ENCODE measurements at places on chromosomes 6 and 20. TPM values are rescaled to one million over a fixed set of nuclear protein-coding genes. Genes with fewer than 3 reads are reported as not detected.

GRCh38 chr6:148213366-148213765, 129.3 kb upstream of the SASH1 start:
- DNase-seq, result no peak

- no peak for DNase-seq
Measured at GRCh38 chr20:40604416-40604815, 84.6 kb downstream of the MAFB start.

DNA sequence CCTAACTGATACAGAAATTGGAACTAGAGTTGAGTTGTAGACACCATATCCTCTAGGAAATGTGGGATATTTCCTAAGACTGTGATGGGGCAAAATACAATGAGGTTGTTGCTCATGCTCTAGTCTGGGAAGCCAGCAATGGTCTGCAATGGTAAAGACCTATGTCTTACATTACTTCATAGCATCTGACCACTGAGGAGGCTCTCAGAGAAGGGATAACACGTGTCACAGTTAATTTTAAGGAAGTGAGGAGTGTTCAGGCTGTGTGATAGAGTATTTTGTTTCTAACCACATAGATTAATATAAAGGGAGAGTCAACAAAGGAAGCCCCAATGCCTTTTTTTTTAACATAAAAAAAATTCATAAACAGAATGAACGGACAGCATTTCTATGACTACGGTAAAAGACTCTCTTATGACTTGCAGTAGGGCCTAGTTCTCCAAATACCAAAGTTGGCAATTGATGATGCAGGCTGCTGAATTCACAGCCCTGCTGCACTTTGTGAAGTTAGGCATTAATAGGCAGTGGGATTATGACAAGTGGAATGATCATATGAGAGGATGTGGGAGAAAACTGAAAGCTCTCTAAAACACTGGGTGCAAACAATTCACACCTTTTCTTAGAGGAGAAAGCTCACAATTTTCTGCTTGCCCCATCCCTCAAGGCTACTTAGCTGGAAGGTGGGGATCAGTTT, 13.7 kb downstream of the KCNS1 start:
- no peak for DNase-seq

GRCh38 chr20:53287357-53288042, 306.1 kb downstream of the ZNF217 start:
- no peak for DNase-seq

GGT7 gene
- 95.2 TPM for total RNA-seq

All from dorsolateral prefrontal cortex (tissue), 122 donors.